ENCODE measurements at places on chromosomes 7 and 10. TPM values are rescaled to one million over a fixed set of nuclear protein-coding genes. Genes with fewer than 3 reads are reported as not detected.

METTL27 gene
- 6.0 TPM for total RNA-seq

GRCh38 chr10:1603181-1603580, 134.1 kb downstream of the ADARB2 start:
- H3K4me1 ChIP-seq = no peaks in the 10 kb centered on the region
- H3K36me3 ChIP-seq = no peaks in the 10 kb centered on the region
- H3K27ac ChIP-seq = no peak overlapping the region
- no peak overlapping the region for H3K4me3 ChIP-seq
- peaks cover 17% of the 10 kb centered on the region for H3K27me3 ChIP-seq

DNA sequence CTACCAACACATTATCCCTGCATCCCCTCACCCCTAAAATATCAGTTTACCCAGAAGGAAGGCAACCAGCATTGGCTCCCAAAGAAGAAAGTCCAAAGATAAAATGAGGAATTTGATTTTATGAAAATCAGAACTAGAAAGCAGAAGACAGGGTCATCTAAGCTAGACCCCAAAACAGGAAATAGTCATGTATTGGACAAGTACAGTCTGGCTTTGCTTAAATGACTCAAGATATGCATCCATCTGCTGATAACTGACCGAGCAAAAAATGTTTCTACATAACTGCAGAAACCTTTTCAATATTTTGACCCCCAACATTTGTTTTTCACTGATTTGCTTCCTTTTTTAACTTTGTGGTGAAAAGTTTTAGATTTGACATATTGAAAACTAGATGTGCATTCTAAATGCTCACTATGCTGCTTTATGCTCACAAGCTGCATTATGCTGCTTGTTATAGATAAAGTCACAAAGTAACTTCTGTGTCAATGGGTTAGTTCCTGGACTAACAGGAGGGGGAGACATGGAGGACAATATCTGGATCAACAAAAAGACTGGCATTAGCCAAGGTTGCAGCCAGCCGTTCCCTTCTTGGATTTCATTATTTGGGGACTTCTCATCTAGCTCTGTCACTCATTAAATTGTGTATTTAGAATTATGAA, 227.0 kb downstream of the INHBA start:
- no peaks in the 10 kb centered on the region for H3K27me3 ChIP-seq
- H3K27ac ChIP-seq = no peak overlapping the region
- no peaks in the 10 kb centered on the region for H3K4me1 ChIP-seq
- no peak for DNase-seq
- H3K36me3 ChIP-seq = no peaks in the 10 kb centered on the region

CCDC3 gene
- 1.6 TPM for total RNA-seq

SPDYE9 gene
- total RNA-seq = not detected

DNA sequence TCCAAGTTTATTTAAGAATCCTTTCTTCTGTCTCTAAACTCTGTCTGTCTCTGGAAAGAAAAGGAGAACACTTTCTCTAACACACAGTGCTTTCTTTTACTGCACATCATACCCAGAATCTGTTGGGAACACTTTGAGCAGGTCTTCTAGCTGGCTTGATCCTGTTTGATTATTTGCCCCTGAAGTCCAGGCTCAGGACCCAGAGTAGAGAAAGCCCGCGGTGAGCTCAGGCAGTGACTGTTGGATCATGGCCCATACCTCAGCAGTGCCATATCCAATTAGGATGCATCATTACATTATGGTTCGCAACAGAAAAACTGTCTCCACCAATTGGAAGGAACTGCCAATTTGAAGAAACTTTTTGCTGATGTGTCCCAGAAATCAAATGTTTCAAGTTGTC, 51.4 kb downstream of the ATOH7 start:
- no peak overlapping the region for H3K27ac ChIP-seq
- no peaks in the 10 kb centered on the region for H3K4me1 ChIP-seq
- no peak for DNase-seq
- H3K4me3 ChIP-seq = no peak overlapping the region
- H3K27me3 ChIP-seq = no peaks in the 10 kb centered on the region

DNA sequence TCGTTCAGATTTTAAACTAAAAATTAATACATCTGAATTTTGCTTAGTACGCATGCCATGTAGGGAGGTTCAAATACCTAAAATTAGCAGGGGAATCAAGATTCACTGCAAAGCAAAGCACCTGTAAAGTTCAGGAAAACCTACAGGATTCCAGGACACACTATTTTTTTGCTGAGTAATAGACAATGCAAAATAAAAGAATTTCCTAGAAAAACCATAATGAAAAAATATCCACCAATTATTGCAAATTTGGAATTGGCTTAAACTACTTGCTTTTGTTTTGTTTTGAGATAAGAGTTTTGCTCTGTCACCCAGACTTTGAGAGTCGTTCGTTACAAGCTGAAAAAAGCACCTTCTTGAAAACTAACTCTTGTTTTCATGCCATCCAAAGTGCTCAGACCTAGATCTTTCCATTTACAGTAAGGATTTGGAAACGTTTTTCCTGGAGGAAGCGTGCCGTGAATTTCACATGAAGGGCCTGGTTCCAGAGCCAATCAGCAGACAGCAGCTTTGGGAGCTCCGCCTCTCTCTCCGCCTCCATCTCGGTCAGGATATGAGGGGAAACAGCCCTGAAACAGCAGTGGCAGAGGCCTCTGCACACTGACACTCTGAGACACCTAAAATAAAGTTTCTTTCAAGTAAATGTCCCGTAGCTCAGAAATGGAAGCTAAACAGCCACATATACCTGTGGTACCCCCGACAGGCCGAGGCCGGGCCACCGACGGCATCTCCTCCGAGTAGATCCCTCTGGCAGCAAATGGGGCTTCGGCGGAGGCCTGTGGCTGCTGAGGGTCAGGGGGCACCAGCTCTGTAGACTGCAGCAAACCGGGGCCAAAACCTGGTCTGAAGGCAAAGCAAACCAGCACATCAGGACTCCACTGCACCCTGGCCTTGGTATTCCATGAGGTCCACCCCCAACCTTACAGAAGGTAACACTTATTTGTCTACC, 45.9 kb upstream of the ATP6V0A4 start:
- no peaks in the 10 kb centered on the region for H3K4me1 ChIP-seq
- H3K27ac ChIP-seq = no peak overlapping the region
- DNase-seq = no peak
- H3K27me3 ChIP-seq = no peaks in the 10 kb centered on the region
- H3K4me3 ChIP-seq = no peak overlapping the region

RSU1 gene
- total RNA-seq = 54.0 TPM

DNA sequence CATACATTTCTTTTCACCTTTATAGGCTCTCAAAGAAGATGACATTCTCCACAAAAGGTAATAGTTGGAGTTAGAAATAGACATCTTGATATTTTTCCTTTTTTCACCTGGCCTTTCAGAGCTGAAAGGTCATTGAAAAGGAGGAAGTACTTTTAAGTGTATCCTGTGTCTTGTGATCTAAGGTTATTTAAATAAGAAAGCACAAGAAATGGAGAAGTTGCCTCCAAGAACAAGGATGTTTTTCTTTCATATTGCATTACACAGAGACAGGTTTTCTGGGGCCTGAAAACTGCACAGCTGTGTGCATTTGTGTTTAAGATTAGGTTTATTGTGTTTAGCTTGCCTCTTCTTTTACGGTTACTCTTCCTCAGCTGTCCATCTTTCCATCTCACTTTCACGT, 103.4 kb upstream of the SEMA3D start:
- no peak overlapping the region for H3K4me3 ChIP-seq
- H3K27me3 ChIP-seq = no peaks in the 10 kb centered on the region
- no peaks in the 10 kb centered on the region for H3K4me1 ChIP-seq
- H3K27ac ChIP-seq = no peak overlapping the region
- no peaks in the 10 kb centered on the region for H3K36me3 ChIP-seq

GJD4 gene
- total RNA-seq = not detected

OIT3 gene
- not detected for total RNA-seq

GRCh38 chr7:46572691-46573090, 651.6 kb upstream of the IGFBP3 start:
- no peak overlapping the region for H3K4me3 ChIP-seq
- no peak for DNase-seq
- no peaks in the 10 kb centered on the region for H3K27me3 ChIP-seq
- H3K27ac ChIP-seq = no peak overlapping the region
- no peaks in the 10 kb centered on the region for H3K4me1 ChIP-seq

VIPR2 gene
- total RNA-seq = 3.7 TPM

TBRG4 gene
- total RNA-seq = 101 TPM

GRCh38 chr7:132446260-132446659, 130.0 kb downstream of the PLXNA4 start:
- H3K27ac ChIP-seq = no peak overlapping the region
- no peaks in the 10 kb centered on the region for H3K36me3 ChIP-seq
- no peaks in the 10 kb centered on the region for H3K27me3 ChIP-seq
- no peak overlapping the region for H3K4me3 ChIP-seq

OR2A12 gene
- not detected for total RNA-seq

SEMA3E gene
- total RNA-seq = 0.95 TPM

- no peak for DNase-seq
- no peaks in the 10 kb centered on the region for H3K27me3 ChIP-seq
- no peak overlapping the region for H3K4me3 ChIP-seq
- H3K4me1 ChIP-seq = no peaks in the 10 kb centered on the region
- H3K27ac ChIP-seq = no peak overlapping the region
Observed at GRCh38 chr7:7157887-7158271, 24.5 kb upstream of the C1GALT1 start.

DNA sequence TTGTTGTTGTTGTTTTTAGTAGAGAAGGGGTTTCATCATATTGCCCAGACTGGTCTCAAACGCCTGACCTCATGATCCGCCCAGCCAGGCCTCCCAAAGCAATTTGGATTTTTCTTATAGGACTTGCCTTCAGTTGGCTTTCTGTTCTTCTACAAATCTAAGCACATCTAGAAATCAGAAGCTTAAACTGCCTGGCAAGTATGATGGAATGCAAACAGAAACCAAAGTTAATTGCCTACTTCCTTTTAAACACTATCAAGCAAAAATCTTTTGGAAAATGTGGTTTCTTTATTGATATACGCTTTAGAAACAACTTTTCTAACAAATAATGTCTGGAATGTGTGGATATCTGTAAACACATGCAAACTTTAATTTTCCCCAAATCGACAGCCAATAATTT, 64.9 kb downstream of the USP6NL start:
- H3K27me3 ChIP-seq = no peaks in the 10 kb centered on the region
- no peak overlapping the region for H3K4me3 ChIP-seq
- no peak for DNase-seq

DNA sequence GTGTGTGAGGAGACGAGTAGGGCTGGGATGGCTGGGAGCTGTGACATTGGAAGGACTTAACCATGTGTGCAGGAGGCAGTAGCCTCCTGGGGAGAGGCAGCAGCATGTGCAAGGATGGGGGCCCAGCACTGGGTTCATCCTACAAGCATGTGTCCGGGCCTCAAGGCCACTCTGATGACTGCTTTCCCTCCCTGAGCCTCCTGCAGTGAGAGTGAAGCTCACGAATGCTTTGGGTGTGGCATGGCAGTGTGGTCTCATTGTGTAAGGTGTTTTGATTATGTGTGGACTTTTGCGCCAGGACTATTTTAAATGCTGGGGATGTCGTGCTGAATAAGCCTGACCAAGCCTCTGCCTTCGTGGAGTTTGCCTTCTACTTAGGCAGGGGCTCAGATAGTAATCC, 122.0 kb upstream of the INSYN2A start:
- H3K27ac ChIP-seq = no peak overlapping the region
- no peak overlapping the region for H3K4me3 ChIP-seq

DNA sequence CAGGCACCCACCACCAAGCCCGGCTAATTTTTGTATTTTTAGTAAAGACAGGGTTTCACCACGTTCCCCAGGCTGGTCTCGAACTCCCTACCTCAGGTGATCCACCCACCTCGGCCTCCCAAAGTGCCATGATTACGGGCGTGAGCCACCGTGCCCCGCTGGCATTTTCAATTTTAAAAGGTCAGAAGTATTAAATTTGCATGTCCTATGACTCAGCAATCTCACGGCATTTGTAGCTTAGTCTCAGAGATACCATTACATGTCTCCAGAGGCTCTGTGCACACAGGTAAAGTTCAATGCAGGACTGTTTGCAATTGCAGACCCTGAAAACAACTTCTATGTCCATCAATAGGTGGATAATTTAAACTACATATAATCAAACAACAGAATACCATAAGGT, 99.2 kb downstream of the DLG5 start:
- H3K27me3 ChIP-seq = no peaks in the 10 kb centered on the region
- H3K4me1 ChIP-seq = no peaks in the 10 kb centered on the region

SVOPL gene
- not detected for total RNA-seq

GRCh38 chr10:84608126-84608525, 279.7 kb downstream of the CCSER2 start:
- H3K36me3 ChIP-seq = no peaks in the 10 kb centered on the region
- no peaks in the 10 kb centered on the region for H3K4me1 ChIP-seq
- no peak for DNase-seq
- H3K27me3 ChIP-seq = no peaks in the 10 kb centered on the region

CHST15 gene
- total RNA-seq = 12.6 TPM

TMEM236 gene
- 16.9 TPM for total RNA-seq

DNA sequence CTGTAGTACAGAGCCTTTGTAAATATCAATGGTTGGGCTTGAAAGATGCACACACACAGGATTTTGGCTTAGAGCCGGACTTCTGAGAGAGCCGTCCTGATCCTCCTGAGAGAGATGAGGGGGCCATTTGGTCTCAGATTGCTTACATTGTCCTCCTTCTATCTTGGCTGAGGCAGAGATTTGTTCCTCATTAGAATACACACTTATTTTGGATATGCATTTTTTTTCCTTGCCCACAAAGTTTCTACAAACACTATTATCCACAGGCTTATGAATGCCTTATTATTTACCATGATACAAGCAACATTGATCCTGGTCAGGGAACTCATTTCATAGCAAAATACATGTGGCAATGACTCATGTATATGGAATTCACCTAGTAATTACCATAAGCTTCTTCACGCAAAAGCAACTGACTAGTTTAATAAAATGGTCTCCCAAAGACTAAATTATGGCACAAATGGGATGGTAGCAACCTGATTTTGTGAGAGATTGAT, 175.3 kb downstream of the MDFIC start:
- no peak overlapping the region for H3K4me3 ChIP-seq
- no peaks in the 10 kb centered on the region for H3K27me3 ChIP-seq
- H3K27ac ChIP-seq = no peak overlapping the region
- no peaks in the 10 kb centered on the region for H3K36me3 ChIP-seq
- H3K4me1 ChIP-seq = no peaks in the 10 kb centered on the region

GRCh38 chr10:88106366-88106765, 242.9 kb downstream of the PTEN start:
- DNase-seq = no peak
- no peaks in the 10 kb centered on the region for H3K36me3 ChIP-seq
- no peak overlapping the region for H3K4me3 ChIP-seq
- no peaks in the 10 kb centered on the region for H3K4me1 ChIP-seq

OTUD1 gene
- 18.0 TPM for total RNA-seq

DNA sequence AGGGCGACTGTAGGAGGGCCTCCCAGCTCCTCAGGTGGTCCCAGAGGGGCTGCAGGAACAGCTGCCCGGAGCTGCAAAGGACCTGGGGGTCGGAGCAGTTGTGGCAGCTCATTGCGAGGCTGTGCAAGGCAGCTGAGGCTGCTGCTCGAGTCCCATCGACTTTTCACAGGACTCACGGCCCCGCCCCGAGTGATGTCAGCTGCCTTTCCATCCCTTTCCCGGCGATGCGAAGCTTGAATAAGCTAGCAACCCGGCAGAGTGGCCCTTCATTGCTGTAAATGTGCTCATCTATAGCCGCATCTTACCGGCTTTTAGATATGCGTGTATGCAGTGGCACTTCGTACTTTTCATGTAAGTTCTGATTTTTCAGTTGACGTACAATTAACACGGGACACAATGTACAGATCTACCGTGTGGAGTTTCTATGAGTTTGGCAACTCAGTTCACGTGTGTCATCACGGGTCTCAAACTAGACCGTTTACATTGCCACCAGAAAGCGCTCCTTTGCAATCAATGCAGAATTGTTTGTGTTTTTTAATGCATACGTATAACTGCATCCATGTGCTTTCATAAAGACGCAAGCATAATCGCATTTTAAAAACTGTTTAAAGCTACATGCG, at the start of gene CH25H:
Gene CH25H, minus strand, starts transcription at position 137 of the 620 bp plus-strand sequence. Its CDS starts 25 bp downstream, at position 112.
- peaks cover 76% of the 10 kb centered on the region for H3K27me3 ChIP-seq
- H3K36me3 ChIP-seq = no peaks in the 10 kb centered on the region
- peak within 1 kb of the TSS; percentile 61 for H3K27ac ChIP-seq
- peak; percentile 70 for DNase-seq

HTRA1 gene
- total RNA-seq = 103 TPM
